ENCODE measurements at places on chromosomes 6 and 20.

DNA sequence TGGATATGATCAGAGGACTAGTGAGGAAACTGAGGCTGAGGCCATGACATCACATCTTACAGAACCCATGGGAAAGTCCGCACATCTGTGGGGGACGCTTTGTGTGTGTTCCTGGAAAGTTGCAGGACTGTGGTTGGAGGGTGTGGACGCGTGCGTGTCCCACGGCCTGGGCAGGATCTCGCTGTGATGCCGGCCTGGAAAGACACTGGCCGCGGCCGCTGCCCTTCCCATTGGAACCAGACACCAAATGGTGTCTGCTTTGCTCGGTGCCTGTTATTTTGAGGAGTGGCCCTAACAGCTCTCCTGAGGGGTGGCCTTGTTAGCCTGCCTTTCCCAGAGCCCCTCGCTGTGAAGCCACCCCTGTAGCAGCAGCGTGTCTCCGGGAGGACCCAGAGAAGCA lies 41.1 kb downstream of the DLL1 start:
- DNase-seq, result no peak

DNA sequence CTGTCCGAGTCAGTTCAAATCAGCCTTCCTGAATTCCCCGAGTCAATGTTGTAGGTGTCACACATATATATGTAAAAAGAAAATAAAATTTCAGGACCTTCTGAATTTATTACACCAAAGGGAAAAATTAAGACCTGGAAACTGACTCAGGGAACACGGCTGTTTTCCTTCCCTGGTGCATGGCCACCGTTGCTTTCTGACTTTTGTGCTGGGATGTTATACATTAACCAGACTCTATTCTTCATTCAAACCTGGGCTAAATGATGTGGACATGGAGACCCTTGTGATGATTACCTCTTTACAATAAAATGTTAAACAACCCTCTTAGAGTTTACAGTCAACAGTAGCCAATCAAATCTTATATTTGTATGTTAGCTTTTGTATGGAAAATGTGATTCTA lies 51.4 kb upstream of the PLEKHG1 start:
- no peak for DNase-seq

- DNase-seq, result no peak
Measured at GRCh38 chr20:63017826-63018411, 11.2 kb upstream of the BHLHE23 start.

DNA sequence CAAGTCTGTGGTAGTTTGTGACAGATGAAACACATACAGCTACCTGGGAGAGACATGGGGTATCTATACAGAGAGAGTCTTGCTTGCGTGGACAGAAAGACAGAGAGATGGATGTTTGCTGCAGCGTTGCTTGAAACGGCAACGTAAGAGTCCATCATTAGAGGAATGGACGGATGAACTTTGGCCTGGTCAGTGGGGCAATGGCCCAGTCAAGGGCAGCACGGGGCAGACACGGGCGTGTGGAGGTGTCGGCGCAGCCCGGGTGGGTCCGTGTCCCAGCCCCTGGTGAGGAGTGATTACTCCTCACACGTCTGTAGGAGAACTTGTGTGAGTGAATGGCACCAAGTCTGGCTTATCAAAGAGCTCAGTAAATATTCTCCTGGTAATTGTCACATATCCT lies 21.9 kb downstream of the DACT2 start:
- DNase-seq, result no peak

- DNase-seq, result no peak
Measured at GRCh38 chr20:63129991-63130657, 85.8 kb downstream of the YTHDF1 start.

- DNase-seq, result no peak
Measured at GRCh38 chr20:60966031-60966430, 286.0 kb upstream of the CDH4 start.

DNA sequence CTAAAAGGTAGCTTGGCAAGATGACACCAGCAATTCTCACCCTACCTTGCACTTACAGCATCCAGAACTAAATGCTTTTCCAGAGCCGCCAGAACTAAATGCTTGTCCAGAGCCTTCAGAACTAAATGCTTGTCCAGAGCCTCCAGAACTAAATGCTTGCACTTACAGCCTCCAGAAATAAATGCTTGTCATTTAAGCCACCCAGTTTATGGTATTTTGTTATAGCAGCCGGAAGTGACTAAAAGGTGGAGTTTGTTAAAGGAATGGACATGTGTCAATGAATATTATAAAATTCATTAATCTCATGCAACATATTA lies 133.5 kb downstream of the GPX5 start:
- no peak for DNase-seq

DNA sequence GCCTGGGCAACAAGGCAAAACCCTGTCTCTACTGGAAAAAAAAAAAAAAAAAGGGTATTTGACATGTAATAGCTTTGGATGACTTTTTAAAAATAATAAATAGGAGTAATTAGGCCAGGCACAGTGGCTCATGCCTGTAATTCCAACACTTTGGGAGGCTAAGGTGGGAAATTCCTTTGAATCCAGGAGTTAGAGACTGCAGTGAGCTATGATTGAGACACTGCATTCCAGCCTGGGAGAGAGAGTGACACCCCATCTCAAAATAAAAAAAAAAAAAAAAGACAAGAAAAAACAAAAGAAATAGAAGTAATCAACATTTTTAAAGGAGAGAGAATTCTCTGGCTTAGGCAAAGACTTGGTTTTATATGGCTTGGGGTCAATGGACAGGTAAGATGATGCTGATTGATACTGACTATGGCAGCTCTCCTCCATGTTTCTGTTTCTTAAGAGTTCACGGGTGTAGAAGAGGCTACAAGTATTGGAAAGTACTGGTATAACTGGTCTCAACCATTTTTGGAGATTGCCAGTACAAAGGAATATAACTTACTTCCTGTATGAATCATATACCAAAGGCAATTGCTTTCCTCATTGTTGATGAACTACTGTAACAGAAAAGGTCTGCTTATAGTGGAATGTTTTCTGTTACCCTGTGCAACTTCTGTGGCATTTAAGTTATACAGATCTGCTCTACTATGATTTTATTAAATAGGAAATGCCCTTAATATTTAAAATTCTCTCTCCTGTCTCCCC lies 10.1 kb downstream of the MAP3K5 start:
- no peak for DNase-seq

DNA sequence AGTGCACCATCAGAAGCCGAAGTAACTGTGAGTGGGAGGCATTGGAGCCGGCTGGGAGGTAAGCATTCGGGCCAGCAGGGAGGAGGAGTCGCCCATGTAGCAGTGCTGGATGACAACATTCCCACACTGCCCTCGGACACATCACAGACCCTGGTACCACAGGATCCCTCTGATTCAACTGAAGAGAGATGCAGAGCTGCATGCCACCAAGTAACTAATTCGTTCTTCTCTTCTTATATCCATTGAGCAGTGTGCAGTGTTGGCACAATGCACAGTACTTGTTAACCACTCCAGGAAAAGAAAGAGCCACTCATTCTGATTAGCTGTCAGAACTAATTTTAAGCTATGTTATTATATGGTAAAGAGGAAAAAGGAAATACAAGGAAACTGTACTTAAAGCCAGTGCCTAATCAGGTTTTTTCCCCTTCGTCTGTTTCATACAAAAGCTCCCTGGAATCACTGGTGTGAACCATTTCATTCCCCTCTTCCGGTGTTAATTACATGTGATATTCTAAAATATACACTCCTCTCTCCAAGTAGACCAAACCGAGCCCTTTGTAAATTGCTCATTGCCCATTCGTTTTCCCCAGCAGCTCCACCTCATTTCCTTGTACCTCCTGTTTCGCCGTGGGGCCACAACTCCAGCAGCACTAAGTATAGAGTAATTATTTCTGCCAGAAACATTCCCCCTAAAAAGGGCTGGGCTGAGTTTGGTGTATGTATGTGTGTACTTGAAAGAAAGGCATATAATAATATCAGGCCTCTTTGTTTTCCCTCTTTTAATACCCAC lies 32.4 kb upstream of the ADTRP start:
- no peak for DNase-seq

GRCh38 chr6:130425537-130425936 lies 59.7 kb downstream of the TMEM200A start:
- no peak for DNase-seq

DNA sequence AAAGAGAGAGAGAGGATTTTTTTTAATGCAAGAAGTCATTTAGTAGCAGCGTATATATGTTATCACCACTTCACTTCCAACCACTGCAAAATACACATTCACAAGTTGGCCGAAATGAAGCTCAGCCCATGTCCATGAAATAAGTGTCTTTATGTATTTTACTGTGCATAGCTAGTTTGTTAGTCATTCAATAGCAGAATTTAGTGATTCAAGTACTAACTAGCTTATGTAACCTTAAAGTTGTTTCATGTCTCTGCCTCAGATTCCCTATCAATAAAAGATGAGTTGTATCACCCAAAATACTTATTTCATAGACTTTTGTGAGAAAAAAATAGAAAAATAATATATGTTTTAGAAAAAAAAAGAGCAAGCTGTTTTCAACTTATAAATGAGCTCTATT lies 153.7 kb upstream of the PRDM1 start:
- DNase-seq, result no peak

DNA sequence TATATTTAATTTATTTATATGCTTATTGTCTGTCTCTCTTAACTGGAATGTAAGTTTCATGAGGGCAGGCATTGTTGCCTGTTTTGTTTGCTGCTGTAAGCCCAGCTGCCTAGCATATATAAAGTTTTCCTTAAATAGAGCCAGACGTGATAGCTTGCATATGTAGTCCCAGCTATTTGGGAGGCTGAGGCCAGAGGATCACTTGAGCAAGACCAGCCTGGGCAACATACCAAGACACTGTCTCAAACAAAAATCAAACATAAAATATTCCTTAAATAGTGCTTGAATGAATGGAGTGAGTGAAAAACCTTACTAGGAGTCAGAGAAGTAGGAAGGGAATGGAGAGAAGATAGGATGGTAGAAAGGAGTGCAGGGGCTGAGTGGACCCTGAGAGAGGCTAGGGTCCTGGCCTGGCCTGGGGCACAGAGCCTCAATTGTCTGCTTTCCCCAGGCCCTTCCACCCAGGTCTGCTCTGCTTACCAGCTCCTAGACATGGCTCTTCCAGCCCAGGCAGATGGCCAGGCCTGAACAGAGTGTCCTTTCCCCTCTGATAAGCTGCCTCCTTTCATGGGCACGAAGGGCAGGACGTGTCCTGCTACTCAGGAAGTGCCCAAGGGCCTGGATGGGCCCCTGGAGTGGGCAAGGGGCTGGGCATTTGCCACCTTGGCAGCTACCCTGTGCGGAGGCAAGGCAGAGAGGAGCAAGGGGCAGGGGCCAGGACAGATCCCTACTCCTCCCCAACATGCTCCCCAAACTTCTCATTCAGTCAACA lies 17.7 kb upstream of the BAK1 start:
- DNase-seq, result peak; percentile 60

DNA sequence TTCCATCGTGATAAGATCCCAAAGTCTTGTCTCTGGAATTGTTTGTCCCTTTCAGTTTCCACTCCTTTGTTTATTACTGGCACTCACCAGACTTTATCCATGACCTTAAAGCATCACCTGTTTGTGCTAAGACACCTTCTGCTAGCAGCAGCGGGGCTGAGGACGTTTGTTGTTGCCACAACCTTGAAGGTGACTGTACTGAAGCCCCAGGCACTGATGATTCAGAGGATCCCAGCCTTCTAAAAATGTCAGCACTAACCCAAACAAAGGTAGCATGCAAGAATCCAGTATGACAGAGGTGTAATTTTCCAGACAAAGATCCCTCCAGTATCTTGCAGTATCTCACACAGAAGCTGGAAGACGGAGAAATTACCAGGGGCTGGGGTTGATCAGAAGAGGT lies 28.9 kb upstream of the SMIM8 start:
- DNase-seq, result no peak

- peak; percentile 28 for DNase-seq
Measured at GRCh38 chr6:166989427-166990032, 9.7 kb upstream of the CEP43 start.

DNA sequence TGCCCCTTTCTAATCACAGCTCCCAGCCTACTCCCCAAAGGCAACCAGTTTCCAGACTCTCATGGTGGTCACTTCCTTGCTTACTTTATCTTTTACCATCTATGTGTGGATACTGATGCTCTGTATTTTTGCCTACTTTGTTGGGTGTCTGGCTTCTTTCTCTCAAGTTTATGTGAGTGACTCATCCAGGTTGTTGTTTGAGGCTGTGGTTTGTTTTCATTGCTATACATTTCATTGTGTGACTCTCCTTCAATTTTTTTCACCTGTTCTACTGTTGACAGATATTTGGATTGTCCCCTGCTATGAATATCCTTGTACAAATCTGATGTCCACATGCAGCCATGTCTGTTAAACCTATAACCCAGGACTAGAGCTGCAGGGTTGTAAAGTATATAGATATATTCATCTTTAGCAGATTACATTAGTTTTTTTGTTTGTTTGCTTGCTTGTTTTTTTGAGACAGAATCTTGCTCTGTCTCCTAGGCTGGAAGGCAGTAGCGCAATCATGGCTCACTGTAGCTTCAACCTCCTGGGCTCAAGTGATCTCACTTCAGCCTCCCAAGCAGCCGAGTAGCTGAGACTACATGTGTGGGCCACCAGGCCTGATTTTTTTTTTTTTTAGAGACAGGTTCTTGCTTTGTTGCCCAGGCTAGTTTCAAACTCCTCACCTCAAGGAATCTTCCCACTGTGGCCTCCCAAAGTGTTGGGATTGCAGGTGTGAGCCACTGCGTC lies 72.9 kb upstream of the EEF1E1 start:
- no peak for DNase-seq

- DNase-seq, result no peak
Measured at GRCh38 chr20:49560186-49560585, 7.8 kb downstream of the PTGIS start.

- no peak for DNase-seq
Measured at GRCh38 chr6:152575621-152576150, 61.5 kb downstream of the SYNE1 start.

- no peak for DNase-seq
Measured at GRCh38 chr20:31747640-31748039, 8.6 kb downstream of the TPX2 start.

DNA sequence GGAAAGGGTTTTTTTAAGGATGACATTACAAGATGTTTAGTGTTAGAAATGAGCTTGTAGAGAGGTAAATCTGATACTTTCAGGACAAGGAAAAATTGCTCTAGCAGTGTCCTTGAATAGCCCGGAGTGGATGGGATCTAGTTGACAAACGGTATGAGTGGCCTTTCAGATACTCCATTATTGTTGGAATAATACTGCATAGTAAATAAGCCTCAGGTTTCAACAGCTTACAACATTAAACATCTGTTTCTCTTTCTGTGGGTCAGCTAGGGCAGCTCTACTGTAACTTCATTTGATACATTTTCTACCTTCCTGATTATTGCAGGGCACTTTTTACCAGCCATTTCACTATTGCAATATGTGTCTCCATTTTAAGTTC lies 118.0 kb downstream of the B3GAT2 start:
- no peak for DNase-seq

- no peak for DNase-seq
Measured at GRCh38 chr20:20012541-20012940, 4.6 kb upstream of the NAA20 start.

GRCh38 chr20:59972037-59972801 lies 14.0 kb downstream of the CDH26 start:
- peak; percentile 61 for DNase-seq

GRCh38 chr6:168417191-168417590 lies 23.8 kb upstream of the SMOC2 start:
- no peak for DNase-seq
